ENCODE measurements at places on chromosomes 12 and 14.
A peak's percentile ranks its signal among the peaks of the same experiment; 100 is the strongest.

- DNase-seq = no peak
Observed at GRCh38 chr12:29499235-29499634, 1.7 kb upstream of the OVCH1 start.

DNA sequence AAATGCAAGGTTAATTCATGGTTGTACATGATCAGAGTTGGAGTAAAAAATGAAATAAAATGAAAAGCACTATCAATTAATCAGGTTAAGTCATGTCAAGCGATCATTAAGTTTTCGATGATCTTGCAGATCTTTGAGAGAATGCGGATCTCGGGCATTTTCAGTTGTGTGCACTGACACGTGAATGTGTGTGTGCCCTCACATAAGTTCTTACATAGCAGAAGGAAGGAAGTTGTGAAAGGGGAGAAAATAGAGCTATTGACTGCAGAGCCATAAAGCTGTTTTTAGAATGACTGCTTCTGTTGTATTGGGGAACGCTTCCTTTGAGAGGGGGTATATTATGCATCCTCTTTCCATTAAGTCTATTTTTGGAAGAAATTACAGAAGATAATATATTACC, 101.3 kb downstream of the HMGA2 start:
- no peak for DNase-seq

GRCh38 chr12:13198241-13198640, 1.7 kb downstream of the EMP1 start:
- DNase-seq = no peak

GRCh38 chr12:63809566-63809965, 29.9 kb downstream of the RXYLT1 start:
- no peak for DNase-seq

DNA sequence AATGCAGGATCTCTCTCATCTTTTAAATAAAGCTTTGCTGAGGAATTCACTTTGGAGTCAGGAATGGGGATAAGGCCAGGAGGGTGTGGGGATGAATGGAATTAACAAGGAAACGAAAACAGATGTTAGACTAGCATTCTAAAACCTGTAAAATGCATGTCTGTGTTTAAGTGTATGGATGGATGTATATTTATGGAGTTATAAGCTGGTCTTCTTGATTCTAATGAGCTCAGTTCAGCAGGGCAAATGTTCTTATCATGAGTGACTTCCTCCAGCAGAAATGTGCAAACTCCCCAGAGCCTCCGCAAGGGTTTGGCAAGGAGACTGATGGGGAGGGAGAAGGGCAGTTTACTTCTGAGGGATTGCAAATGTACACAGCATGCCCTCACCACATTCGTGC, 149.1 kb downstream of the NTF3 start:
- no peak for DNase-seq

DNA sequence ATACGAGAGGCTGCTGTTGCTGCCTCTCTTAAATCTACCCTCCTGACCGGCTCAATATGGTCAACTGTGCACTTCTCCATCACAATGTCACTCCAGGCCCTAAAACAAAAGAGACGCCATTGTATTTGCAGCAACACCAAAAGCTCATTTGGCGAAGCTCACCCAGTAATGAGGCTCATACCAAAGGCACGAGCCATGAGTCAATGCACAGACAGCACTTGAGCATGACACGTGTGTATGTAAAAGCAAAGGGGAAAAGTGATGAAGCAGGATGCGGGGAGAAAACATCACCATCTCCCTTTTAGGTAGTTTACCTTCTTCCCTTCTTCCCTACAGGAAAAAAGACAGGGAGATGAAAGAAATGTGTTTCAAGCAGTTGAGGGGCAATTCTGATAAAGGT, 150.3 kb downstream of the FOXN3 start:
- DNase-seq = no peak

DNA sequence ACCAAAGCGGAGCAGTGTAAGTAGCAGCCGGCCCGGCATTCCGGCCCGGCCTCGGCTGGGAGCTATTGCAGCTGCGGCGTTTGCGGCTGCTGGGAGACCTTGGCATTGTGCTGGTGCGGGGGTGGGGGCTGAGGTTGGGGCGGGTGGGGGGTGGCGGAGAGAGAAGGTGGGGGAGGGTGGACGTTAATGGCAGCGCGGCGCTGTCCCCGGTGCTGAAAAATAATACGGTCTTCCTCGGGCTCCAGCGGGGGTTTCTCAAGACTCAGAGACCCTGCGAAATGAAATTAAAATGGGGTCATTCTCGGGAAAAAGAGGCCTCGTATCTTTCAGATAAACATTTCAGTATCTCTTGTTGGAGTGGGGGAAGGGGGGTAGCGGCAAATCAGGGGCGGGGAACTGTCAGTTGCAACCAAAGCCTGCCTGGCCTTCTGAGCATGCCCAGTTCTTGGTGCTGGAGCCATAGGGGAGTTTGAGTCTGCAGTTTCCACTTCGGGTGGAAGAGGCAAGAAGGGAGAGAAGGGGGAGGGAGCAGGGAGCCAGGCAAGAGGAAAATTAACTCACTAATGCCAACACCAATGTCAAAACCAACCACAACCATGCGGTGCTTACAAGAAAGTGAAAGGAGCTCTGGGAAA, 414 bp downstream of the UNC79 start:
- peak; percentile 64 for DNase-seq
